ENCODE measurements at places on chromosomes 3 and 15.
A peak's percentile ranks its signal among the peaks of the same experiment; 100 is the strongest.

GRCh38 chr3:138137861-138138260 lies 5.7 kb upstream of the A4GNT start:
- DNase-seq = no peak

- DNase-seq = no peak
These were observed 161.5 kb upstream of the PFN2 start for GRCh38 chr3:150132101-150132749.

DNA sequence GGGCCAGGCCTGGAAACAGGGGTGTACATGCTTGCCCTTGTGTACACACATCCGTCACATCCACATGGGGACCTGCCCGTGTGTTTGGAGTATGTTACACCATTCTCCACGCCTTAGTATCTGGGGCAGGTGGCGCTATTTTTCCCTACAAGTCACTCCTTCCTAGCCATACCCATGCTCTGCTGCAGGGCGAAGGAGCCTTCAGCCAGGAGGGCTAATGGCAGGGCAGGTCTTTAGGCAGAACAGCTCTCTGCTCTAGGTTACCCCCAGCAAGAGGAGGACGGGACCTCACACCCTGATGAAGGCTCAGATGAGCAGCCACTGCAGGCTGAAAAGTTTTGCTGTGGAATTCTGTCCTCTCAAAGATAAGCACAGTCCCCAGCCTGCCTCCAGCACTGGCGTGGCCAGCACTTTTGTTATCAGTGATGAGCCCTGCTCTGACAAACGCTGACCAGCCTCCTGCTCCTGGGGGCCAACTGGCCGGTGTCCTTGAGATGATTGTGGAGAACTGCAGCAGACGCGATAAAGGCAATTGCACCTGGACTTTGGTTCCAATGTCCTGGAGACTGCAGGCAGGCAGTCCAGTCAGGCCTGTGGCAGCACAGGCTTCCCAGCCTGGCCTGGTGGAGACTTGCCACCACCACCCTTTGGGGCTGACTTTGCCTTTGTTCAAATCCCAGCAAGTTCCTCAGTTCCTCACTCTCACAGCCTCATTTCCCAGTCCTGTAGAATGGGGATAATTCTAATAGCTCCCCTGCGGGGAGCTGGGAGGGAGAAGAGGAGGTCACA lies 19.8 kb upstream of the PIGZ start:
- DNase-seq = no peak

GRCh38 chr15:65032801-65033537 lies 3.5 kb upstream of the MTFMT start:
- peak; percentile 76 for DNase-seq

DNA sequence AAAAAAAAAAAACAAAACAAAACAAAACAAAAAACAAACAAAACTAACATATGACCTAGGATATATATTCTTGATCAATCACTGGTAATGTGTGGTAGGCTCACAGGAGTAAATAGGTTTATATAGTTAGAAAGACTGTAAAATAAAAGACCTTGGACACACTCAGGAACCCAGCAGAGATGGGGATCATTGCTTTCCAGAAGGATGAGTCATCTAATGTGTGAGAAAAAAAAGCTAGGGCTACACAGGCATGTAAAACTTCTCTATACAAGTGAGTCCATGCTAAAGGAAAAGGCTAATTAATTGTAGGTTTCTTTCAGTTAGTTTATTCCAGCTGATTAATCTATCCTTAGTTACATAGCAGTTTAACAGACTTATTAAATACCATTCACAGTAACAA lies 710.3 kb upstream of the ARPP21 start:
- DNase-seq = no peak

GRCh38 chr3:12638105-12638504 lies 25.8 kb downstream of the RAF1 start:
- peak; percentile 8 for DNase-seq

DNA sequence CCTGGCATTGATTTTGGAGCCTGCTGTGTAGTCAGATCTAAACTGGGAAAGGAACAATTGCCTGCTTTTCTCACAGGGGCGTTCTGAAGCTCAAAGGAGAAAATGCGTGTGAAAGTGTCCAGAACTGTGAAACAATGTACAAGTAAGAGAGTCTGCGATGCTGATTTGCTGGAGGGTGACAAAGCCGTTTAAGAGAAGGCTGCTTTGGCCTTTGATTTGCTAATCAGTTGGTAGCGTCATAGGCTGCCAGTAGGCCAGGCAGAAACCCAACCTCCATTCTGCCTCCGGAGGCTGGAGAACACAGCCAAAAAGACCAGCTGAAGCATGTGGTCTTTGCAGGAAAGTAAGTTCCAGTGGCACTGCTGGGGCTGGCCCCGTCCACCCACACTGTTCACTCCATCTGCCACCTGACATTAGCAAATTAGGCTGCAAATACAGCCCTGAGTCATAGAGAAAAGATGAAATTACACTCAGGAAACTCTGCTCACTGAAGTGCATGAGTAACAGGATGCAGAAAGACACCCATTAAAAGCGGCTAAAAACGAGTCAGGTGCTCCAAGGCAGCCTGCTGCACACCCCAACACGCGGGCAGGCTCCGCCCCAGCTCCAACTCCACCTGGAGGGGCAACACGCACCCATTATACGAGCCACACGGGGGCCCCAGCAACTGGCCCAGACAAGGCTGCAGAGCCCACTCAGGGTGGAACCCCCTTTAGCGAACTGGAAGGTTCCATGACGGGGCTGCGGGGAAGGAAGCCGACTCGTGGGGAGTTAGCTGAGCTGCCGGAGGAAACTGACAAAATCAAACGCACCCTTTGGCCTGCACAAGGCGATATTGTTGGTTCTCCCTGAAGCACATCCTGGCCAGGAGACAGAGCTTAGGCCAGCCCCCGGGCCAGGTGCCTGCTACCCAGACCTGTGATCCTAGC lies 31.6 kb downstream of the ZDHHC19 start:
- peak; percentile 93 for DNase-seq

DNA sequence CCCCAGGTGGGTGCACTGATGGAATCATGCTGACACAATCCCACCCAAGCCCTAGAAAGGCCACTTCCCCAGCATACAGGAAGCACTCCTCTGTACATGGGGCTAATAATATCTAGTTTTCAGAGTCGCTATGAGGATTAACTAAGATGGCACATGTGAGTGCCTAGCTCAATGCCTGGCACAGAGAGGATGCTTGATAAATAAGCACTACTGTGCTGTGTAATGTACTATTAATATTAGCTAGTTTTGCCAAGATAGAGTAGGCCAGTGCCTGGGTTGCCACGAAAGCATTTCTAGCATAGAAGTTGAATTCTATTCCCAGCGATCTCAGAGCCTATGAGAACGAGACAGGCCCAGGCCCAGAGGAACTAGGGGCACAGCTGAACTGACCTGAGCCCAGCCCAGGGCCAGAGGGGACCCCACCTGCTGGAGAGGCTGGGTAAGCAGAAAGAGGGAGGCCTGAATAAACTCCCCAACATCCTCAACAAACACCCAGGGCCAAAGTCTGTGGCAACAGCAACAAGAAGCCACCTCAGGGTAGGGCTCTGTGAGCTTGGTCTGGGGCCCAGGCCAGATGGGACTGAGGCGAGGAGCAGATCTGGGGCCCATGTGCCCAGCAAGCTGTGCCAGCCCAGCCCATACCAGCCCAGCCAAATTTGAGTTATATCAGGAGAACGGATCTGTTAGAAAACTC lies 7.6 kb upstream of the SEMA7A start:
- DNase-seq = peak; percentile 4

- no peak for DNase-seq
These were observed 68.0 kb upstream of the RPL35A start for GRCh38 chr3:197881970-197882338.

GRCh38 chr15:29589416-29589815 lies 232.9 kb downstream of the TJP1 start:
- DNase-seq = no peak

DNA sequence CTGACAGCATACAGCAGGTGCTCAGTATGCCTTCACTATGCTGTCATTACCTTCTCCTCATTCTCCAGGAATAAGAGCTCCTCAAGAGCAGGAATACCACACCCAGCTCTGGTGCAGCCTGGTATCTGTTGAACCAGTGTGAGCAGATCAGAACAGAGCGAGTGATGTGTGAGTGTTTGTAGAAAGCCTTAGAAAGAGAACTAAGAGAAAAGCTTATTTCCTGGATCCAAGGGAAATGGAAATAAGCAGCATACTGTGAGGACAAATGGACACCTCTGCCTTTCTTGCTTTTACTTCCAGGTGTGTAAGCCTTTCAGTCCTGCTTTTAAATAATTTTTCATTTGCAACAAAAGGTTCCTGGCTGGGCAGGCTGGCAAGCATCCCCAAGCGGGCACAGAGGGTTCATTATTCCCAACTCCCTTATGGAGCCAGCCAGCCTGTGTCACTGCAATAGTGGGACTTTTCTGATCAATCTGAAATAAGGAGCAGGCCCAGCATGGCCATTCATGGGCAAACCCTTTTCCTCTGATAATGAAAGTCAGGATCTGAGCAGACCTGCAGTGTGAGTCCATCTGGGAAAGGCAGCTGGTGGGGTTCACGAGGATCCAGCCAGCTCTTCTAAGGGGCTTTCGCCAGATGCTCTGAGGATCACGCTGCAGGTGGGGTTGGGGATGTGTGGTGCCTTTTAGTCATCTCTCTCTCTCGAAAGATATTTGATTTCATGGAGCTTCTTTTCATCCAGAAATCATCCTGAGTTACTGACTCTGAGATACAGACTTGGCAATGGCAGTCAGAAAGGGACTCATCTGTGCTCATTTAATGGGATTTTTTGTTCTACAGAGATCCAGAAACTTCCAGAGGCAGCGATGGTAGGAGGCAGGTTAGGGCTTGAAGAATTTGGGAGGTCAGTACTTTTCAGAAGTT lies 594.9 kb upstream of the CFAP20DC start:
- peak; percentile 57 for DNase-seq

DNA sequence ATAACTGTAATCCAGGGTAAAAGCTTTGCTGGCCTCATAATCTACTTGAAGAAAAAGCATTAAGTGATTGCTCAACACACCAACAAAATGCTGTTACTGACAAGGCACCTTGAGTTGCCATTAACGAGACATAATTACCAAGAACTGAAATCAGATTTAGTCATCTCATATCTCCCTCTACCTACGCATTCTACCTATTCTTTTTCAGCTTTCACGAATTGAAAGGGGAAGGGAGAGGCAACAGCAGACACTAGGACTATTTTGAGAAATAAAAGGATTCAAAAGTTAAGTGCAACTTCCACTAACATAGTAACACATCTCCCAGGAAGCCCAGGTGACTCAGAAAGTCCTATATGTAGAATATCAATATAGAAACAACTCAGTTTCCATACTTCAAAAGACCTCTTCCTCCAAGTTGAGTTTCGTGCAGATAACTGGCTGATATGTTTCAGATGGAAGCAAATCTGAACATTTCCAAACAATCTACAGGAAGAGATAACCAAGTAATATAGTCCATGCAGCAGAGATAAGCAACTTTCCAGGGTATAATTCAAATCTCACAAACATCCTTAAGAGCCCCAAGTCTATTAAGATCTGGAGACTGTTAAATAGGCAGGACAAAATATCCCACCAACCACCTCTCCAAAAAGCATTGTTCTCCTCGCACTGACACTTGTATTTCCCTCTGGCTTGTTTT lies 1.9 kb downstream of the OSBPL10 start:
- no peak for DNase-seq

- DNase-seq = peak; percentile 76
These were observed 22.1 kb upstream of the POLG start for GRCh38 chr15:89356634-89357298.

GRCh38 chr3:198106265-198106664 lies 146.2 kb downstream of the LMLN start:
- no peak for DNase-seq

DNA sequence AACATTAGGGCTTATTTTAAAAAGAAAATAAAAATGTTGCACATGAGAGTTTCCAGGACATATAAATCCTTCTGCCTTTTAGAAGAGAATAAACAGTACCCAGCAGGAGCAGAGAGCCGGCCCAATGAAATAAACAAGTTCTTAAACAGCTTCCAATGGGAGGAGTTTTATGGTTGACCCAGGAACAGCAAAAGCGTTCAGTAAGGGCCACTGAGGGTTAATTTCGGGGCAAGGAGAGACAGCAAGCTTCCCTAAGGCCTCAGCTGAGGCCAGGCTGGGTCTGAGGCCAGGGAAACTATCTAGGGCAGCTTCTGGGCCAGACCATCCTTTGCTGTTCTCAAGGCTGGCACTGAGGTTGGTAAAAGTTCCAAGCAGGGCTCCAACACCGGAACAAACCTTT lies 3.4 kb downstream of the PDZRN3 start:
- peak; percentile 46 for DNase-seq

DNA sequence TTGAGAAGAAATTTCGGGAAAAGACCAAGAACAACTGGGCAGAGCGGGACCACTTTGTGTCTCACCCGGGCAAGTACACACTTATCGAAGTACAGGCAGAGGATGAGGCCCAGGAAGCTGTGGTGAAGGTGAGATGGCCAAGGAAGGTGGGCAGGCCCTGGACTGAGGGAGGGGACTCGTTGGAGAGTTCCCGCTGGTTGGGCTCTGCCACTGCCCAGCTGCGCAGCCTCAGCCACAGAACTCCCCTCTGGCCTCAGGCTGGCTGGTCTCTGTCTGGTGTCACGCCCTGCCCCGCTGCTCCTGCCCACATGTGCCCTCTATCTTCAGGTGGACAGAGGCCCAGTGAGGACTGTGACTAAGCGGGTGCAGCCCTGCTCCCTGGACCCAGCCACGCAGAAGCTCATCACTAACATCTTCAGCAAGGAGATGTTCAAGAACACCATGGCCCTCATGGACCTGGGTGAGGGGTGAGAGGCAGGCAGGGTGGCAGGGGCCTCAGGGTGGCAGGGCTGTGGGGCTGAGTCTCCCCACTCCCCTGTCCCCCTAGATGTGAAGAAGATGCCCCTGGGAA lies 2.4 kb downstream of the PARP3 start:
- no peak for DNase-seq

- DNase-seq = no peak
These were observed 28.8 kb upstream of the HES1 start for GRCh38 chr3:194107107-194107506.

DNA sequence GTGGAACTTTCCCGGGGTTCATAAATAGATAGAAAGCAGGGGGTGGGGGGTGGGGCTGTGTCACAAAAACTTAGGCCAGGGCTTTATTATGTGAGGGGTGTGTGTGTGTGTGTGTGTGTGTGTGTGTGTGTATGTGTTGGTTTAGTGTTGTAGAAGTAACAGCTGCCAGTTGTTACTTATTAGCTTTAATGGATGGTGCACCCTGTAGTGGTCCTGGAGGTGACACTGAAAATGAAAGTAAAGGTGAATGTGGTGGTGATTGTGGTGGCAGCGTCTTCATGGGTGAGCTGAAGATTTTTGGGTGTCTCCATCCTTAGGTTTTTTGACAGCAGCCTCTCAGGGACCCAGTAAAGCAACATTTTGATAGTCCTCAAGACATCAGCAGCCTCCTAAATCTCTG lies 449.9 kb downstream of the PDCD6IP start:
- no peak for DNase-seq

DNA sequence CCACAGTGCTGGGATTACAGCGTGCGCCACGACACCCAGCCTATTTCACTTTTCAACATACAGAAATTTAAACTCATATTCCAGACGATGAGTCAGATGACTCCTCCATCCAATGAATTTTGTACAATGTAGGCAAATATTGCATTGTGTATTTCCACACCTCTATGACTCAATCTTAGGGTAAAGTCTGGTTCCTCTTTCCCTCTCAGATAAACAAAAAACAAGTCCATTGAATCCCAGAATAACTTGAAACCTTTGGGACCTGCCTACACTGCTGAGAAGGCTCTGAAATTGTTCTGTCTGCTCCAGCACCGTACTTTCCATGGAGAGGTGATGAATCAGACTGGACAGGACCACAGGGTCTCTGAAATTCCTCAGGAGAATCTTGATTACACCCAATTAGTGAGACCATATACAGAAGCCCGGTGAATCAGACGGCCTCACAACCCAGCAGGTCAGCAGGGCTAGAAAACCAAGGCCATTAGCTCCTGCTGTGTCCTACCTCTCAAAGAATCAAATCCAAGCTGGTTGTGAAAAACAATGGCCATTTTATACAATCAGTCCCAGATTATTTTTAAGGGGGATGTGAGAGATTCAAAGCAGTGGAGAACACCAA lies 112.6 kb downstream of the ERC2 start:
- no peak for DNase-seq
